ENCODE measurements at places on chromosomes 4 and X. TPM values are rescaled to one million over a fixed set of nuclear protein-coding genes. Genes with fewer than 3 reads are reported as not detected.

SLITRK2 gene
- not detected for total RNA-seq

PWWP3B gene
- not detected for total RNA-seq

MMRN1 gene
- 417 TPM for total RNA-seq

RPA4 gene
- total RNA-seq: 1.3 TPM

GASK1B gene
- 99.3 TPM for total RNA-seq

CCNA2 gene
- total RNA-seq: 52.5 TPM
